ENCODE measurements at places on chromosomes 4 and X. TPM values are rescaled to one million over a fixed set of nuclear protein-coding genes. Genes with fewer than 3 reads are reported as not detected.

The MAGEE1 gene
- total RNA-seq = 3.7 TPM

The FAM149A gene
- 5.8 TPM for total RNA-seq

The ADGRG4 gene
- 0.05 TPM for total RNA-seq

The GPR173 gene
- total RNA-seq = 3.2 TPM

The CEP135 gene
- total RNA-seq = 3.5 TPM

The MEPE gene
- not detected for total RNA-seq

The DRD5 gene
- total RNA-seq = not detected

Data from cardiac septum (tissue), 1 donor.